ENCODE measurements at places on chromosomes 2 and 18.

DNA sequence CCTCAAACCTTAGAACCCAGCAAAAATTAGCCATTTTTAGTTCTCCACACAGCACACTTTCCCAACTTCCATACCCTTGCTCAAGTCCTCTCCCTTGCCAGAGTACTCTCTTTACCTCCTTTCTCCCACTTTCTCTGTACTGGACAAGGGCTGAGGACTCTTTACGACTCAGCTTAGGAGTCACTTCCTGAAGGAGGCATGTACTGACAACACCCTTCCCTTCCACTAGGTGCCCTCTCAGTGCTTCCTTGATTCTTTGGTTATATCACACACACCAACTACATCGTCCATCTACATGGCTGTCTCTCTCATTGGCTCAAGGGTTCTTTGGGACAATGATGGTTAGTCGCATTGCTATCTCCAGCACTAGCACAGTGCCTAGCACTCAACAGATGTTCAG is 5.2 kb upstream of the C18orf63 start:
- no peak overlapping the region for H3K27ac ChIP-seq
- no peaks in the 10 kb centered on the region for H3K27me3 ChIP-seq
- DNase-seq = no peak
- H3K36me3 ChIP-seq = no peaks in the 10 kb centered on the region

DNA sequence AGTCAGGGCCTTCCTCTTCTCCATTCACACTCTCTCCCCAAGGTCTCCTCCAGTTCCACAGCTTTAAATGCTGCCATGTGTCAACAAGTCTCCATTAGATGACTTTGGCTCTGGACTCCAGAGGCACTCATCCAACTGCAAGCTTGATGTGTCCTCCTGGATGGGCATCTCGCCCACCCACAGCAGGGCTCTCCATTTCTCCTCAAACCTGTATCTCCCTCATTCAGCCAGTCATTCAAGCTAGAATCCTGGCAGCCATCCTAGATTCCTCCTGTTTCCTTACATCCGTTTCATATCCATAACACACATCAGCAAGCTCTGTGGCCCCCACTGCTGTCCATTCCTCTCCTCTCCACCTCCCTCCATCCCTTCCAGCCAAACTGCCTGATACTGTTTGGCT is 88.4 kb upstream of the AFF3 start:
- no peak overlapping the region for H3K4me3 ChIP-seq
- H3K4me1 ChIP-seq = no peaks in the 10 kb centered on the region
- H3K27ac ChIP-seq = no peak overlapping the region
- H3K36me3 ChIP-seq = no peaks in the 10 kb centered on the region
- no peak for DNase-seq
- H3K27me3 ChIP-seq = no peaks in the 10 kb centered on the region

GRCh38 chr2:74493546-74493945 is 5.9 kb downstream of the LBX2 start:
- no peaks in the 10 kb centered on the region for H3K4me1 ChIP-seq
- no peak for DNase-seq
- H3K27me3 ChIP-seq = peaks cover 5% of the 10 kb centered on the region
- no peaks in the 10 kb centered on the region for H3K36me3 ChIP-seq
- no peak overlapping the region for H3K27ac ChIP-seq

DNA sequence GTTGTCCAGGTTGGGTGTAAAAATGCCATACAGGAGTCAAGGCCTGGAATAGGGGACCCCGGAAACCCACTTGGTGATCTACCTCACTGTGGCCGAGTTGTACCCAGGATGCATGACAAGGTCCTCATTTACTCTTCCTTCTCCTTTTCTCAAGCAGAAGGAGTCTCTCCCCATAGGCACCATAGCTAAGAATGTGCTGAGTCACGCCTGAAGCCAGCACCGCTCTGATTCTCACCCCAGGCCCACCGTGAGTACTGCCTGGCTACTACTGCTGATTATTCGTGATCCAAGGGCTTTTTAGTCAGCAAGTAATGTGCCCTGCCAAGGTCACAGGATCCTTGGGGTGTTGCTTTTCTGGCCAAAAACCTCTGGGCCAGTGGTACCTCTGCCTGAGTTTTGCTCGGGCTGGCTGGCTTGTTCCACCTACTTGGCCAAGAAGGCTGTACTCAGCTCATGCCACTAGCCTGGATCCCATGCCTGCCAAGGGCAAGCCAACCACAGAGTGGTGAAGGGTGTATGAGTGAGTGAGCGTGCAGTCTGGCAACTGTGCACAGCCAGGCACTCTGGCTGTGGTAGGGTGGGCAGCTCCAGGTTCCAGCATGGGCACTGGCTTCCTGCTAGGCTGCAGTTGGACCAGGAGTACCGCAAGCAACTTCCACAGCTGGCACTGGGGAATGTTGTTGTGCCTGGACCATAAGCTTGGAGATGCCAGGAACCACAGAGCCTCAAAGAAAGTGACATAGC is 650.1 kb upstream of the VRK2 start:
- DNase-seq = peak; percentile 25
- H3K27me3 ChIP-seq = no peaks in the 10 kb centered on the region
- no peak overlapping the region for H3K4me3 ChIP-seq
- H3K27ac ChIP-seq = no peak overlapping the region

DNA sequence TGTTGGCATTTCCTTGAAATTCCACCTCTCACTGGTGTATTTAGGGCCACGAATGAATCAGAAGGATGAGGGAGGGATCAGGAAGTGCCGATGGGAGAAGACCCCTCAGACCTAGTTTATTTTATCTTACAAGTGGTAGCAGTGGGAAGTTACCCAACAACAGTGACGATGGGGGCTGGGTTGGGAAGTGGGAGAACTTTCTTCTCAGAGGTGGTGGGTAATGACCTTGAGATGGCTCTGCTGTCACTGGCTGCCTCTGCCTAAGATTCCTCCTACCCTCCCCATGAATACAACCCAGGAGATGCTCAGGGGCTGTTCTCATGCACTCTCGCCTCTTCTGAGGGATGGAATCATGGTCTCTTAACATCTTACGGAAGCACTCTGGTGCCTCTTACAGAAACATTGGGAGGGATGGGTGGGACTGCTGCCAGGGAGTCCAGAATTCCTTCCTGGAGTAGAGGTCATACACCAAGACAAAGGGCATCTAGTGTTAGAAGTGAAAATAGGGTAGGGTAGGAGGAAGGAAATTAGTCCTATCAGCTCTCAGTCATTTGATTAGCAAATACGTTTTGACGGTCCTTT is 58.5 kb upstream of the TXNDC2 start:
- no peaks in the 10 kb centered on the region for H3K4me1 ChIP-seq
- peak; percentile 4 for DNase-seq
- H3K36me3 ChIP-seq = no peaks in the 10 kb centered on the region
- no peak overlapping the region for H3K27ac ChIP-seq

DNA sequence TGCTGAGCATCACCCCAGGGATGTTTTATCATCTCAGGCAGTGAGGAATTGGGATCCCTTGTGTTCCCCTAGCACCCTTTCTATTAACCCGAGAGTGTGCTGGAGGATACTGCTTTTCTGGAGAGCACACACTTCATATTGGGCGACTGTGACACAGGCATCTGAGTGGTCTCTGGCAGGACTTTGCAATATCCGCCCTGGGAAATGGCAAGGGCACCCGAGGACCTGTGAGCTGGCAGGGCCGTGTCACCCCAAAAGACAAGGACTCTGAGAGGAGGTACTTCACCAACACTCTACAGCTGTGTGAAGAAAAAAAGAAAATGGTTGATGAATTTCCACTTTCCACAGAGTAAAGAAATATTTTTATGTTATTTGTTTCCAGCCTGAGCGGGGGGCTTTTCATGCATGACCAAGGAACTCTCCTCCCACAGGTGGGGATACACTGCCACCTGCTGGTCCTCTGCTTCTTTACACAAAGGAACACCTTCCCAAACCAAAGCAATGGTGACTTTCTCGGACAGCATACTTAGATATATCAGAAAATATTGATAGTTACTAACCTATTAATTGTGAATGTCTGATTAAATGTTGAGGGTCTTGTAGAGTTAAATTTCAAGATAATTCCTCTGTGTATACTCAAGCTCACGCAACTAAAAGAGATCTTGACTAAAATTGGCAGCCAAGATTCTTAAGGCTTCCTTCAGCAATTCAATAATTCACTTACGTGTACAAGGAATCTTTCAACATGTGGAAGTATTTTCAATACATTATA is 45.9 kb upstream of the REG3G start:
- no peak overlapping the region for H3K4me3 ChIP-seq
- no peak overlapping the region for H3K27ac ChIP-seq
- peak; percentile 82 for DNase-seq
- H3K36me3 ChIP-seq = no peaks in the 10 kb centered on the region
- H3K4me1 ChIP-seq = no peaks in the 10 kb centered on the region

DNA sequence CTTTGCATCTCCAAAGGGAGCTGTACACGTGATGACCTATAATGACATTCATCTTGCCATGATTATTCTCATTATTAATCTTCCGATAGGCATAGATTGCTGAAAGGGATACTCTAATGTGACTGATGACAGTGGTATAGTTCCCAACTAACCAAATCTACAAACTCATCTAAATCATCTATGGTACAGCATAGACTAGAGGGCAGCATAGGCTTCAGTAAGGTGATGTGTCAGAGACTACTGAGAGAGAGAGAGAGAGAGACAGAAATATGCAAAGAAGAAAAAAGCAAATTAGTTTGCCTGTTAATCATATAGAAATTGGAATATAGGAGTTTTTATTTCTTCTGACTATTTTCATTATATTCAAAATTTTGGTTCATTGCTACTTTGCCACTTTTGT is 89.3 kb downstream of the CSRNP3 start:
- no peaks in the 10 kb centered on the region for H3K27me3 ChIP-seq
- H3K4me1 ChIP-seq = no peaks in the 10 kb centered on the region
- DNase-seq = no peak
- no peak overlapping the region for H3K4me3 ChIP-seq

DNA sequence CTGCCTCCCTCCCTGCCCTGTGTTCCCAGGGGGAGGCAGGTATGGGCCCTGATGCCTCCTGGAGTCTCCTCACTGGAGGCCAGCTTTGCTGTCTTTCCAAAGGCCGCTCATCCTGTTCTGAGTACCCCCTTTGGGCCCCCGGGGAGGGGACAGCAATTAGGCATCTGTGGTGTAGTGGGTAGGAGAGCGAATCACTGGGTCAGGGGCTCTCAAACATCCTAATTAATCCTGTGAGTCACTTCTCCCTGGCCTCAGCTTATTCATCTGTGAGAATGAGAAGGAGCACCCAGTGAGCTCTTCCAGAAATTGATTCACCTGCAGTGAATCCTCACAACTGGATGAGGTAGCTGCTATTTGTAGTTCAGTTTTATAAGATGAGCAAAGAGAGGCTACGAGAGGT is 16.4 kb downstream of the TET3 start:
- DNase-seq = no peak
- peaks cover 3% of the 10 kb centered on the region for H3K4me1 ChIP-seq
- no peaks in the 10 kb centered on the region for H3K27me3 ChIP-seq
- H3K36me3 ChIP-seq = no peaks in the 10 kb centered on the region

- DNase-seq = peak; percentile 36
- no peaks in the 10 kb centered on the region for H3K4me1 ChIP-seq
- no peak overlapping the region for H3K27ac ChIP-seq
- no peaks in the 10 kb centered on the region for H3K36me3 ChIP-seq
- no peaks in the 10 kb centered on the region for H3K27me3 ChIP-seq
These were observed 68.0 kb downstream of the DAW1 start for GRCh38 chr2:227939271-227940027.

GRCh38 chr2:42792087-42792582 is 248 bp downstream of the HAAO start:
- H3K27me3 ChIP-seq = no peaks in the 10 kb centered on the region
- H3K4me1 ChIP-seq = peaks cover 3% of the 10 kb centered on the region

DNA sequence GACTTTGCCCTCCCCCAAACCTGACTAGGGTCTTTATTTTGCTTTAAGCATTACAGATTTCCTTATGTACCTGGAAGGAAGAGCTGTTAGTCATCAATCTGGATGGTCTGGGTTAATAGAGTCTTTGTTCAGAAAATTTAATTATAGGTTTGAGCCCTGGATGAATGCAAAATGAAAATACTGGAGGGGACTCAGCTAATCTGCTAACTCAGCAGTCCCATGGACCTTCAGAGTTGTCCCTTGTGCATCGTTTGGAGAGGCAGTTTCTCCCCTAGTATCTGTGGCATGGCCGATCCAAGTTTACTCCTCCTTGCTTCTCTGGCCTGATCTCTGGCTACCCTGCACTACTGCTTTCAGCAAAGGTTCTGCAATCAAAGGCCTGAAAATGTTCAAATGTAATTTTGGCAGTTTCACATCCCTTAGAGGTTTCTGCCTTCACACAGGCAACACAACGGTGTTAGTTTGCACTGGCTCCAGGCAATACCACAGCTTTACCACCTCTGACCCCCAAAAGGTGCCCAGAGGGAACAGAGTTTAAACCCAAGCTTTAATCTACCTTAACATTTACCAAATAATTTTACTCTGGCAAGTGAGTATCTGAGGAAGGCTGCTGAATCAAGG is 134.3 kb downstream of the THADA start:
- H3K4me3 ChIP-seq = no peak overlapping the region
- peaks cover 53% of the 10 kb centered on the region for H3K4me1 ChIP-seq
- no peaks in the 10 kb centered on the region for H3K27me3 ChIP-seq
- no peak overlapping the region for H3K27ac ChIP-seq
- no peak for DNase-seq

DNA sequence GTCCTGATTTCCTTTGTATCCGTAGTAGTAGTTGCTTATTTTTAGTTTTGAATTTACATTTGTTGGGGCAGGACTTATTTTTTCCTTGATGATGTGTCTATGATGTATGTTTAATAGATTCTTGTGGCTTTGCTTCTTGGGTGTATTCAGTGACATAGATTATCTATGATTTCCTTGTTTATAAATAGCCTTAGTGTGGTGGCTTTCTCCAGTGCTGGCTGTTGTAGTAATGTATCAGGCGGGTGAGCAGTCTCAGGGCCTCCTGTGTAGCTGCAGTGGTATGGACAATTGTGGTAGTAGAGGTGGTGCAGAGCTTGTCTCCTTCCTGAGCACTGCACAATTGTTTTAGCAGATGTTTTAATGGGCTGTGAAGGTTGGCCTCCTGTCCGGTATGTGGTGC is 60.5 kb downstream of the SMCHD1 start:
- H3K27ac ChIP-seq = no peak overlapping the region
- H3K4me3 ChIP-seq = no peak overlapping the region
- no peak for DNase-seq
- H3K4me1 ChIP-seq = no peaks in the 10 kb centered on the region

DNA sequence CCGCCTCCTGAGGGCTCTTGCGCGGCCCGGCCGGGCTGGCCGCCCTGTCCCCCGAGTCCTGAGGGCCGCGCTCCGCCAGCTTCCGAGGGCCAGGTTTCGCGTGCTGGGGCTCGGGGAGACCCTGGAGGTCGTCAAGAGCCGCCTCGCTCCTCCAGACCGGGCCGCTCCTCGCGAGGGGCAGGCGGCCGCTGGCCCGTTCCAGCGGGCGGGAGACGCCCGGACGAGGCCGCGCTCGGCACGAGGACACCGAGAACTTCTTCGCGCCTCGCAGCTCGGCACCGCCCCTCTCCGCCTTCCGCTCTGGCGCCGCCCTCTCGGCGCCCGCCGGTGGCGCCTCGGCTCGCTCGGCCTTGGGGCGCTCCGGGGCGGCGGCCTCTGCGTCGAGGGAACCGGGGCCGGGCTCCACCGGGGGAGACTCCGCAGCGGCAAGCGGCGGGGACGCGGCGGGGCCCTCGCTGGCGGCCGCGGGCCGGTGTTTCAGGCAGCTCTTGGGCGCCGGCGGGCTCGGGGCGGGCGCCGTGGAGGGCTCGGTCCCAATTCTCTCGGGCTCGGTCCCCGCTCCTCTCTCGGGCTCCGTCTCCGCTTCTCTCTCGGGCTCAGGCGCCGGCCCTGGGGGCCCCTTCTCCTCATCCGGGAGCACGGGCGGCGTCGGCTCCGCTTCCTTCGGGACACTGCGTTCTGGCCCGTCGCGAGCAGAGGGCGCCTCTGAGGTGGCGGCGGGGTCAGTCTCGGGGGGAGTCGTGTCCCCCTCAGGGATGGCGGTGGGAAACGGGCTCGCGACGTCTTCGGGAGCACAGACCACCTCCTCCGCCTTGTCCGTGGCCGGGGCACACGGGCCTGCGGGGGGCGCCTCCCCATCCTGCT is 91.6 kb upstream of the MGAT4A start:
- H3K4me1 ChIP-seq = no peaks in the 10 kb centered on the region
- no peak overlapping the region for H3K4me3 ChIP-seq
- no peaks in the 10 kb centered on the region for H3K27me3 ChIP-seq
- peak; percentile 80 for DNase-seq
- no peaks in the 10 kb centered on the region for H3K36me3 ChIP-seq
